NCI-H510A treated with DMSO at 0.1 percent for 48 hours (cell line): ENCODE measurements at places on chromosomes 3 and 15.

DNA sequence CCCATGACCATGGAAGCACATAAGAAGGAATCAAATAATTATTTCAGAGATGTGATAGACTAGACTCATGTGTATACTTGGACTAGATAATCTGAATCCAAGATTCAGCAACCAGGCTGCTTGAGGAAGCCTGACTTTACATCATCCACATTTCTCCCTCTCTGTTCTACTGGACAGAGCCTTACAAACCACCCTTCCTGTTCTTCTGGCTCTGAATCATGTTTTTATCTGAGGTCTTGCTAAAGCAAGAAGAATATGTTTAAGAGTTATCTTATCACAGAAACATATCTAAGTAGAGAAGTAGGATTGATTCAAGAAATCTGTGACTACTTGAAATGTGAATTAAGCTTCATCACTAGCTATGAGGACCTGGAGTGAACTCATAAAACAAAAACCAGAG lies 71.1 kb upstream of the SLC24A5 start:
- no peak for DNase-seq

DNA sequence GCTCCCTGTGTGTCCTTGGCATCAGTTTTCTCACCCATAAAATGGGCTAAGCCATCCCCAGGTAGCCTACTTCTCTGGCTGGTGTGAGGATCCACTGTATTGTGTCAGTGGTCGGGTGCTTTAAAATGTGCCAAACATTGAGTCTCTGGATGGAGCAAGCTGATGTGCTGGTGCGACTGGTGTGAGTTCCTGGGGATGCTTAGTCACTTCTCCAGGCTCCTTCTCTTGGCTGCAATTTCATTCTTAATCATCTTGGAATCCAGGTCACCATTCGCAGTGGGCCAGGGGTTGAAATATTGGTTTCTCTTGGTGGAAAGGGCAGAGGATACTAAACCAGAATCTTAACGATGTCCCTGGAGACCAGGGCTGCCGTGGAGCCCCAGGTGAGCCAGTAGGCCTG lies 29.3 kb downstream of the SCN5A start:
- DNase-seq, result no peak

- no peak for DNase-seq
Observed at GRCh38 chr3:186526256-186526606, 17.9 kb downstream of the CRYGS start.

DNA sequence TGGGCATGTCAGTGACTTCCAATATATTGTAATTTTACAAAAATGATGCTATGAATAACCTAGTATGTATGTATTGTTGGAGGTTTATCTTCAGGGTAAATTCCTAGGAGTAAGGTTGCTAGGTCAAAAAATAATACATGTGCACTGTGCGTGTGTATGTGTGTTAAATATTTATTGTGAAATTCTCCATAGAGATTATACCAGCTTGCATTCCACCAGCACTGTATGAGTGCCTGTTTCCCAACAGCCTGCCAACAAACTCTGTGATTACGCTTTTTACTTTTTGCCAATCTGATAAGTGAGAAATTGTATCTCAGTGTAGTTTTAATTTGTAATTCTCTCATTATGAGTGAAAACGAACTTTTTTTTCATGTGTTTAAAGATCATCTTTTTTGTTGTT lies 12.6 kb upstream of the IGF2BP2 start:
- no peak for DNase-seq

GRCh38 chr15:68183616-68184315 lies 21.4 kb downstream of the CALML4 start:
- DNase-seq, result no peak
